ENCODE measurements at places on chromosomes 12 and 14.

GRCh38 chr14:35958499-35958898 is 132.4 kb downstream of the BRMS1L start:
- no peak for DNase-seq

DNA sequence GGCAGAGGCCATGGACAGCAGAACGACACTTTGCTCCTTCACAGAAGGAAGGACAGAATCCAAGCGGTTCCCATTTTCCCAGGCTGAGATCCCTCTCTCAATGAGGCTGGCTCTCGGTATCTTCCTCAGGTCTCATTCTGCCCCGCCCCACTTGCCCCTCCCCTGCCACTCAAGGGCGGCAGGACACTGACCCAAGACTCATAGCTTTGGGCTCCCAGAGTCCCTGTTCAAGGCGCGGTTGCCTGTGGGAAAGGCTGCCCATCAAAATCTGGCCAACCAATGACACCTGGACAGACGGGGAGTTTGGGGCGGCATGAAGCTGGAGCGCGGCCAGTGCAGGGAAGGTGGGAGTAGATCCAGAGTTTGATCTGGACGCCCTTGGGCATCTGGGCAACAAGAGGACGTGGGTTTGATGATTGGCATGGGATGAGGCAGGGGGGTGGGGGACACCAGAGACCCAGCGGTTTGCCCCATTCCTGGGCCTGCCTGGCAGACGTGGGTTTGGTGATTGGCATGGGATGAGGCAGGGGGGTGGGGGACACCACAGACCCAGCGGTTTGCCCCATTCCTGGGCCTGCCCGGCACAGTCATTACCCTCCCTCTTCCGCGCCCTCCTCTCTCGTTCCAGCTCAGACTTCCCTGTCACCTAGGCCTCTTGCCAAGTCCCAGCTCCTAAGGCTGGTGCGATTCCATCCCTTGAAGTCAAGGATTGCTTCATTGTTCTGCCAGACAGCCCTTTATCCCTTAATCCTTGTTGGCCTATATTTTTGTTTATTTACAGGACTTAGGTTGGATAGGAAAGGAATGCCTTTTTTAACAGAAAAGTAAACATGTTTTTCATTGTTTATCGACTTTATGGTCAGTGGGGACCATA is 92.1 kb downstream of the NINJ2 start:
- DNase-seq = peak; percentile 79

- no peak for DNase-seq
Measured at GRCh38 chr14:75286313-75286712, 7.7 kb downstream of the FOS start.

GRCh38 chr12:24888813-24889212 is 60.1 kb downstream of the BCAT1 start:
- DNase-seq = no peak

DNA sequence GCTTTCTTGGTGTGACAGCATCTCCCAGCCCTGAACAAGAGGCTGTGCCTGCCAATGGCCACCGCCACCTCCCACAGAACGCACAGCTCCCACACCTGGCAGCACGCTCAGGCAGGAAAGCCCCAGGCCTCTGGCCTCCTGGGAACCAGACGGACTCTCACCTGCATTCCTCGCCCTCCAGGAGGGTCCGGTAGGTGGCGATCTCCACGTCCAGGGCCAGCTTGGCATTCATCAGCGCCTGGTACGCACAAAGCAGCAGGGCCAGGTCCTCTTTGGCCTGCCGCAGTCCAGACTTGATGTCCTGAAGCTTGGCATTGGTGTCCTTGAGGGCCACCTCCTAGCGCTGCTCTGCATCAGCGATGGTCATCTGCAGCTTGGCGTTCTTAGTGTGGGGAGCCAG is 12.1 kb upstream of the KRT77 start:
- no peak for DNase-seq

DNA sequence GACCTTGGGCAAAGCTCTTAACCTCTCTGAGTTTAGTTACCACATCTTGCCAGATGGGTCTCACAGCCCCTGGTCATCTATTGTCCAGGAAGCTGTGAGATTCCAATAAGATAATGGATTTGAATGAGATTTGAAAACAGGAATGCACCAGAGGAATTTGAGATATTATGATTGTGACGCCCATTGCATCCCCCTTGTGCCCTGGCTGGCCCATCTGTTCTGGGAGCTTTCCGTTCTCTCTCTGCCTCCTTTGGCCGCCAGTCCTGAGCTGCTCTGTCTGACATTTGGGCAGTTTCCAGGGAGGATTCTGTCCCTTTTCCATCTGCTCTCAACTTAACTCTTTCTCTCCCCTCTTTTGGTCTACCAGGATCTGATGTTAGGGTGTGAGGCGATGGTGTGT is 24.6 kb downstream of the SRRM4 start:
- DNase-seq = no peak

DNA sequence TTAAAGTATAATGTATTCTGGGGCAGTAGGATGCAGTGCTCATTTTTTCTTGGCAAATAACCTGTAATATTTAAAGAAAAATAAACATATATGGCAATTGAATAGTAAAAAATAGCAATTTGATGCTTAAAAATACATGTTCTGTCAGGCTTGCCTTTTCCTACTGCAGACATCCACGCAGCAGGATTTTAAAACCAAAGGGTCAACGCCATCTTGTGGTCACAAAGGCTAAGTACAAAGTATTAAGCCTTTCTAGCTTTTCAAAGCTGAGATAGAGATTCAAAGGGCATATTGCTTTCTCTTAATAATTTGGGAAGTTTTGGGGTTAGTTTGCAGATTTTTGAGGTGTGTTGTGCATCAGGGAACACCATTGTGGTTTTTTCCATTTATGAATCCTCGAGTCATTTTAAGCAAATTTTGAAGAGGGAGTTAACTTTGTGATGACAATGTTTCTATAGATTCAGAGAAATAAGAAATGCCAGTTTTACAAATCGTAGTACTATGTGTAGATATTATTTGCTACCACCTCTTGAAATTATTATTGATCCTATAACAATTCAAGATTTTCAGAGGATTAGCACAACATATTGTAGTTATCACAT is 4.7 kb upstream of the CCER1 start:
- peak; percentile 28 for DNase-seq

- DNase-seq = peak; percentile 56
Measured at GRCh38 chr14:58171090-58171489, 19.1 kb upstream of the ARMH4 start.

- DNase-seq = no peak
Measured at GRCh38 chr12:13602172-13602571, 379.2 kb downstream of the GRIN2B start.

GRCh38 chr12:14970473-14970872 is 2.4 kb upstream of the PDE6H start:
- no peak for DNase-seq

DNA sequence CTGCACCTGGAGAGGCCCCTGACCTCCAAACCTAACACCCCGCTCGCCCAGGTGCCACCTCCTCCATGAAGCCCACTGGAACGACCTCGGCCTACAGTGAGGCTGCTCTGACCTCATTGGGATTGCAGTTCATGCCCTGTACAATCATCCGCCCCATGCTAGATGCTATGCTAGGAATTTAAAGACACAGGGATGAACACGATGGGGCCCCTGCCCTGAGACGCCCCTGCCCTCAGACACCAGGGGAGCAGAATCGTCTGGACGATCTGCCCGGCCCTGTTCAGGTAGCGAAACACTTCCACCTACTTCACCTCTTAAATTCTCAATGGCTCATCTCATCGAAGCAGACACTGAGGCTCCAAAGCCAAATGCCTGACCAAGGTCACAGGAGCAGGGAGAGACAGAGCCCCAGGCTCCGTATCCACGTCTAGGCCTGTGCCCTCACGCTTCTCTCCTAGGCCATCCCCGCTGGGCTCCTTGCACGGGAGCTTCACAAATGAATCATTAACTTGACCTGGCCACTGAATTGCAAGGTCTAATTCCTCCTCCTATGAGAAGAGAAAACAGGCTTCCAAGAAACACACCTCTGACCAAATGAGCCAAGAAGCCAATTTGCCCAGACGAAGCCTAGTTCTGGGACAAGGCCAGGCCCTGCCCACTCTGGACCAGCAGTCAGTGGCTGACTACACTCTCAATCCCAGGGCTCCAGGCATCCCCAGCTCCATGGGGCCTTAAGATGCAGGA is 35.2 kb downstream of the SCARB1 start:
- no peak for DNase-seq

- DNase-seq = no peak
Measured at GRCh38 chr14:105840266-105841021, 314.1 kb downstream of the TMEM121 start.

DNA sequence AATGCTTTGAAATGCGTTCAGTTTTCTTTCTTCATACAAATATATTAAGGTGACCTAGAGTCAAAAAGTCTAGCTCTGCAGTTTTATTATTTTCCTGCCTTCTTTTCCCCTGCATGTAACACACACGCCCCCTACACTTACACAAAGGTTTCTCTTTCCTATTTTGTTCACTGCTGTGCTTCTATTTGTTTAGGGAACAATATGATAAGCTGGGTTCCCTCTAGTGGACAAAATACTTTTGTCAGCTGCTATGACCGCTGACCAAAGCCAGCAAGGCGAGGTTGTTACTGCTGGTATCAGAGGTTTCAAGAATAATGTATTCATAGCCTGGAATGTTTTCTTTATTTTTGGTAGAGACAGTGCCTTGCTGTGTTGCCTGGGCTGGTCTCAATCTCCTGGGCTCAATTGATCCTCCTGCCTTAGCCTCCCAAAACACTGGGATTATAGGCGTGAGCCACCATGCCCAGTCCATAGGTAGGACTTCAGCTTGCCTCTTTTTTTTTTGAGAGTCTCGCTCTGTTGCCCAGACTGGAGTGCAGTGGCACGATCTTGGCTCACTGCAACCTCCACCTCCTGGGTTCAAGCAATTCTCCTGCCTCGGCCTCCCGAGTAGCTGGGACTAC is 33.4 kb downstream of the FNTB start:
- peak; percentile 53 for DNase-seq

- DNase-seq = no peak
Measured at GRCh38 chr14:70716483-70716882, 74.8 kb downstream of the TTC9 start.

DNA sequence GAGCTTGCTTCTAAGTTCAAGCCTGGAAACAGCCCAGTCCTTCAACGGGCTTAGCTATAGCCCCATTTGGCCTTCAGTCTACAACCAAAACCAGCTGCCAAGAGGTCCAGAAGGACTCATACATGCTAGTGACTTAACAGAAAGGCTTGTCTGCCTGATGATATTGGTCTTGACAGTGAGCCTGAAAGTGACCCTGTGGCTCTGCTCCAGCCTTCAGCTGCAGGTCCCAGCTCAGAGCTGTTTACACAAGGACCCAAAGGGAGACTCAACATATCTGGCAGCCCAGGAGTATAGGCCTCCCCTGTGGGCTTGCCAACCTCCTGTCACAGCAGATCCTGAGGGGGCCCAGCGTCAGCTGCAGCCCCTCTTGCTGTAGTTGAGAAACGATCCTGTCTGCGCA is 27.5 kb downstream of the COX16 start:
- DNase-seq = no peak

GRCh38 chr12:47311568-47311967 is 231.8 kb upstream of the AMIGO2 start:
- no peak for DNase-seq

- no peak for DNase-seq
Measured at GRCh38 chr14:61746881-61747280, 15.3 kb upstream of the SNAPC1 start.

DNA sequence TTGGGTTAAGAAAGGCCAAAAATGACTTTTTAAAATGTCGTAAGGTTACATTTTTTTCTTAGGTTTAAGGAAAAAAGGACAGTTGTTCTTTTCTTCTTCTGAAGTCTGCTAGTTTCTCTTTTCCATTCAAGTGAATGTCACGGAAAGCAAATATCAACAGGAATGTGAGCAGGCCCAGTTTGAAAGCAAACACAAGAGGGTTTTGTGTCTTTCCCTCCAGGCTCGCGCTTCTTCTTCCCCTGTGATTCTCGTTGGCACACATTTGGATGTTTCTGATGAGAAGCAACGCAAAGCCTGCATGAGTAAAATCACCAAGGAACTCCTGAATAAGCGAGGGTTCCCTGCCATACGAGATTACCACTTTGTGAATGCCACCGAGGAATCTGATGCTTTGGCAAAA is 85.4 kb downstream of the LRRK2 start:
- no peak for DNase-seq

DNA sequence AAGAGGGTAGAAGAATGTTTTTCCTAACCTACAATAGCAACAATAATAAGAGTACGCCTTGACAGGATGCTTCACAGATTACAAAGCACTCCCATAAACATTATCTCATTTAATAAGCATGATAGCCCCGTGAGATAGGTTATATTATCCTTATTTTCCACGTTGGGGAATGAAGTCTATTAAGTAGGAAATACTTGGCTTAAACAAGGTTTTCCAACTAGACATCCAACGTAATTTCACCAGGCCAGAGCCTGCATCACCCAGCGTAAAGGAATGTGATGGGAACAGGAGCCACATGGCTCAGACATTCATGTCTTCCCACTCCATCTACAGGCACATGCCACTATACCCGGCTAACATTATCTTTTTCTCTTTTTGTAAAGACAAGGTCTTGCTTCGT is 223.4 kb upstream of the AMIGO2 start:
- DNase-seq = no peak

GRCh38 chr12:44379831-44380230 is 496.3 kb downstream of the NELL2 start:
- DNase-seq = no peak

GRCh38 chr14:30484201-30484600 is 74.8 kb upstream of the G2E3 start:
- no peak for DNase-seq

- peak; percentile 18 for DNase-seq
Measured at GRCh38 chr12:84874125-84874824, 38.3 kb downstream of the SLC6A15 start.

DNA sequence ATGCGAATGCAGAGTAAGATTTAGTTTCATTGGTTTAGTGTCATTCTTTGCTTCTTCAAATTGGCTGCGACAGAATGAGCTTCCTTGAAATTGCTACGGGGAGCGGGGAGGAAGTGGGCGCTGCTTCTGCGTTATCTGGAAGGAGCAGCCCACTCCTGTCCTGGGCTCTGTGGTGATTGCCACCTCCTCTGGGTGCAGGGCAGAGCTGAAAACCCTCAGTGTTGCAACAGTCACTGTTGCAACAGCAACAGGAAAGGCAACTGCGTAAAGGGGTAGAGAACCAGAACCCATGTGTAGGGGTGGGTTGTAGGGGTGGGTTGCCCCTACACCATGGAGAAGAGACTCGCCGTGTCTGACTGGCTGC is 57.7 kb downstream of the MAX start:
- no peak for DNase-seq

GRCh38 chr12:57899010-57899662 is 42.2 kb upstream of the ATP23 start:
- DNase-seq = no peak

DNA sequence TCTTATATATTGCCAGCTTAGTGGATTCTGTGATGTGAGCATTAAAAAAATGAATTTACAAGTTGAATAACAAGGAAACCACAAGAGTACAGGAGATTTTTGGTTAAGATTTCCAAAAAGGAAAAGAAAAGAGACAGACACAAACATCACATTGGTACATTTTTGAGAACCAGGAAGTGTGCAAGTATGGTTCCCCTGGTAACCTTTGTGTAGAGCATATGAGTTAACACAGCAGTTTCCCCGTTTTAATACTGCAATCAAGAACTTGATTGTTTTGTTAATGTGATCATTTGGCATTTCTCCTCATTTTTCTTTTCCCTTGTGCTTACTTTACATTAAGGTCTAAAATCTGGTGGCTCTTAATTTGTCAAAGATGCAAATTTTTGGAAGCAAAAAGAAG is 490.4 kb upstream of the ATP2B1 start:
- DNase-seq = no peak

- no peak for DNase-seq
Measured at GRCh38 chr14:99564926-99565259, 39.1 kb downstream of the CCDC85C start.

- no peak for DNase-seq
Measured at GRCh38 chr12:124664395-124665111, 97.1 kb upstream of the NCOR2 start.
